Pancreas (tissue), 10 donors: ENCODE measurements at places on chromosomes 16 and 17. TPM values are rescaled to one million over a fixed set of nuclear protein-coding genes. Genes with fewer than 3 reads are reported as not detected.

- no peaks in the 10 kb centered on the region for H3K36me3 ChIP-seq
- no peak overlapping the region for H3K27ac ChIP-seq
- H3K4me3 ChIP-seq = no peak overlapping the region
These were observed 33.7 kb upstream of the HSBP1 start for GRCh38 chr16:83774066-83774465.

- DNase-seq = no peak
- peaks cover 5% of the 10 kb centered on the region for H3K4me1 ChIP-seq
- H3K27ac ChIP-seq = no peak overlapping the region
- no peaks in the 10 kb centered on the region for H3K36me3 ChIP-seq
- H3K4me3 ChIP-seq = no peak overlapping the region
These were observed 37.1 kb upstream of the MYLK3 start for GRCh38 chr16:46785076-46785845.

- DNase-seq = no peak
- H3K27ac ChIP-seq = no peak overlapping the region
- peaks cover 27% of the 10 kb centered on the region for H3K36me3 ChIP-seq
- no peaks in the 10 kb centered on the region for H3K27me3 ChIP-seq
- H3K4me1 ChIP-seq = no peaks in the 10 kb centered on the region
These were observed 8.3 kb downstream of the KLHL36 start for GRCh38 chr16:84656649-84657048.

Gene SLC16A13
- 1.4 TPM for total RNA-seq

DNA sequence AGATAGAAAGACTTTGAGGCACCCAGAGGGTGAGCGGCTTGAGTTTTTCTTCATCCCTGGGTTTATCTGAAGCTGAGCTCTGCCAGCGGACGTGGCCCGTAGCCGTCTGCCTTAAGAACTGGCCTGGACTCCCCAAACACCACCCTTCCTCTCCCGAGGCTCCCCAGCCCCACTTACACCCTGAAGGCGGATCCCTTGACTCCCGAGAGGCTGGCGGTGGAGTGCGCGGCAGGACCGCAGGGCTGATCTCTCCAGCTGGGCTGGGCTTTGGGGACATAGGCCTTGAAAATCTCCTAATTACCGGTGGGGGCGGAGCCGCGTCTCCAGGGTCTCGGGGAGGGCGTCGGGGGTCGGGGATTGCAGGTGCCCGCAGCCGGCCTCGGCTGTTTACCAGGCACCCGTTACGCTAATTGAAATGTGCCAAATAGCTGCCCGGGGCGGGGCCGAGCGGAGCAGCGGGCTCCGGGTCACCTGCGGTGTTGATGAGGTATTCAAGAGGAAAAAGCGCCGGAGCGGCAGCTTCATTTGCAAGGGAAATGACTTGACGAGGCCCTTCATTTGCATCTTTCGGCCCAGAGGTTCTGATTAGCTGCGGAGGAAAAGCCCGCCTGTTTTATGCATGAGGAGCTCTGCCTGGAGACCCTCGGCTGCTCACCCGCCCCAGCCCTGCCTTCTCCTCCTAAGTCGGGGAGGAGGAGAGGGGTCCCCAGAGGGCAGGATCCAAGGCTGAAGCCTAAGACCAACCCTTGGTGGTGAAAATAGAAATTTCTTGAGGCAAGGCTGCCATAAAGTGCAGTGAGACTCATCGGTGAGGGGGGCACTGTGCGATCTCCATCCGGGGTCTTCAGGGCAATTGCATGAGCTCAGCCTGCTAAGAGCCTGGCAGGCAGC lies 100.7 kb downstream of the MGAT5B start:
- no peak overlapping the region for H3K27ac ChIP-seq
- peak; percentile 48 for DNase-seq
- no peaks in the 10 kb centered on the region for H3K36me3 ChIP-seq
- no peaks in the 10 kb centered on the region for H3K4me1 ChIP-seq
- H3K27me3 ChIP-seq = peaks cover 6% of the 10 kb centered on the region
